Mesenchymal stem cell (in vitro differentiated cells and primary cell): ENCODE measurements at places on chromosomes 3 and 15.
A peak's percentile ranks its signal among the peaks of the same experiment; 100 is the strongest.

DNA sequence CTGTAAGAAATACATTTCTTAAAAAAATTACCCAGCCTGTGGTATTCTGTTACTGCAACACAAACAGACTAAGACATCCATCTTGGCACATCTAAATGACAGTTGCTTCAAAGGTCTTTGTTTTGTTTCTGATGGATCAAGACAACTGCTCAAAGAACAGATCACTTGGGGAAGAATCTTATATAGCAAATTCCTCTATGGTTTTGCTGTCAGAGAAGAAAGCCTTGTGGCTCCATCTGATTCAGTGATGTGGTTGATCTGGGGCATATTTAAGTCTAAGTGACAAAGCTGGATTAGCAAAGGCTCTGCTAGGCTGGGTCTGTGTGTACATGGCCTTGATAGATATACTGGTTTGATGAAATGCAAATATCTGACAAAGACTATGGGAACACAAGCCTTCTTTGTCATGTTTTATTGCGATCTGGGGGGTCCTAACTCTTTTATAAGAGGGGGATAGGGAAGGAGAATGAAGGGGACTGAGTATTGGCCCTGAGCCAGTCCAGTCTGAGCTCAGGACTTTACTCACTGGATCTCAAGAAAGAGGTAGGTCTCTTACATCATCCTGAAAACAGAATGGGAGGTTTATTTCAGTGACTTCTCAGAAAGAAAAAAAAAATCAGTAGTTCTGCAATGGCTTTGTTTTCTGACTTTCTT lies 14.3 kb upstream of the LIMD1 start:
- no peaks in the 10 kb centered on the region for H3K36me3 ChIP-seq
- peaks cover 14% of the 10 kb centered on the region for H3K4me1 ChIP-seq
- no peak overlapping the region for H3K27ac ChIP-seq

- no peak overlapping the region for H3K27ac ChIP-seq
- H3K36me3 ChIP-seq: no peaks in the 10 kb centered on the region
- DNase-seq: peak; percentile 62
- no peaks in the 10 kb centered on the region for H3K27me3 ChIP-seq
- no peak overlapping the region for H3K4me3 ChIP-seq
Measured at GRCh38 chr3:104102386-104102785, 1264.3 kb upstream of the ALCAM start.

DNA sequence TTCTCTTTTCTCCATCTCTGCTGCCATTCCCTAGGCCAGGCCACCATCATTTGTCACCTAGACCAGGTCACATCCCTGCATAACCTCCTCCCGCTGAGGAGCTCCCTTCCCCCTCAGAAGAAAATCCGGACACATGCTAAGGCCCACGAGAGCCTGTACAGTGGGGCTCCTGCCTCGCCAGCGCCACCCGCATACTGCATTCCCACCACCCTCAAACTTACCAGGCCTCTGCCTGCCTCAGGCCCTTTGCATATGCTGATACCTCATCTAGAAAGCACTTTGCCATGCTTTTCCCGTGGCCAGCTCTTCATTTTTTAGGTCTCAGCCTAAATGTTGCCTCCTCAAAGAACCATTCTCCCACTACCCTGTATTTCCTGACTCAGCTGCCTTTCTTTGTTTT lies 220.1 kb upstream of the CTDSPL start:
- H3K27me3 ChIP-seq: peaks cover 10% of the 10 kb centered on the region
- no peaks in the 10 kb centered on the region for H3K36me3 ChIP-seq
- DNase-seq: no peak
- no peak overlapping the region for H3K27ac ChIP-seq
- no peaks in the 10 kb centered on the region for H3K4me1 ChIP-seq

DNA sequence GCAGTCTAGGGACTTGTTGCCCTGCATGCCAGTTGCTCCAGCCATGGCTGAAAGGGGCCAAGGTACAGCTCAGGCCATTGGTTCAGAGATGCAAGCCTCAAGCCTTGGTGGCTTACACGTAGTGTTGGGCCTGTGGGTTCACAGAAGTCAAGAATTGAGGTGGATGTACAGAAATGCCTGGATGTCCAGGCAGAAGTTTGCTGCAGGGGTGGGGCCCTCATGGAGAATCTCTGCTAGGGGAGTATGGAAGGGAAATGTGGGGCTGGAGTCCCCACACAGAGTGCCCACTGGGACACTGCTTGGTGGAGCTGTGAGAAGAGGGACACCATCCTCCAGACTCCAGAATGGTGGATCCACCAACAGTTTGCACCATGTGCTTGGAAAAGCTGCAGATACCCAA lies 10.6 kb upstream of the B3GNT5 start:
- no peak for DNase-seq
- no peak overlapping the region for H3K27ac ChIP-seq
- H3K27me3 ChIP-seq: peaks cover 10% of the 10 kb centered on the region
- H3K4me3 ChIP-seq: no peak overlapping the region
- no peaks in the 10 kb centered on the region for H3K36me3 ChIP-seq
- peaks cover 5% of the 10 kb centered on the region for H3K4me1 ChIP-seq

DNA sequence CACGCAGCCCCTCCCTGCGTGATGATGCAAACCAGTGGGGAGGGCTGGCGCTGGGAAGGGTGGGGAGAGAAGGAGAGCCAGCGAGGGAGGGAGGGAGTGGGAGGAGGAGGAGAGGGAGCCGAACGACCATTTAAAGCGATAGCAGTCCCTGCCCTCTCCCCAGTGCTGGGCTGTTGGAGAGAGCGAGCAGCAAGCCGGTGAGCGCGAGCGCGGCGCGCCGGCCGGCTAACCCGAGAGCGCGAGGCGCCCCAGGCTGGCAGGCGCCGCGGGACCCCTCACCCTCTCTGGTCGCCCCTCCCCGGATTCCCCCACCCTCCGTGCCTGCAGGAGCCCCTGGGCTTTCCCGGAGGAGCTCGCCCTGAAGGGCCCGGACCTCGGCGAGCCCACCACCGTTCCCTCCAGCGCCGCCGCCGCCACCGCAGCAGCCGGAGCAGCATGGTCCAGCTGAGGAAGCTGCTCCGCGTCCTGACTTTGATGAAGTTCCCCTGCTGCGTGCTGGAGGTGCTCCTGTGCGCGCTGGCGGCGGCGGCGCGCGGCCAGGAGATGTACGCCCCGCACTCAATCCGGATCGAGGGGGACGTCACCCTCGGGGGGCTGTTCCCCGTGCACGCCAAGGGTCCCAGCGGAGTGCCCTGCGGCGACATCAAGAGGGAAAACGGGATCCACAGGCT lies at the start of gene GRM7:
TSS of gene GRM7 (plus strand) at position 162 of the 671 bp plus-strand sequence.
- H3K27me3 ChIP-seq: peaks cover 45% of the 10 kb centered on the region
- no peak within 1 kb of the TSS for H3K4me3 ChIP-seq
- no peaks in the 10 kb centered on the region for H3K36me3 ChIP-seq
